GM12864 (cell line): ENCODE measurements at places on chromosomes 3 and 15.

GRCh38 chr3:179450261-179450701 is 989 bp downstream of the GNB4 start:
- no peak for DNase-seq

GRCh38 chr3:186705882-186706780 is 11.0 kb upstream of the KNG1 start:
- DNase-seq: no peak

GRCh38 chr3:78846718-78847117 is 921.1 kb downstream of the ROBO1 start:
- no peak for DNase-seq

- DNase-seq: no peak
Observed at GRCh38 chr3:12175844-12176453, 17.2 kb upstream of the TIMP4 start.

- DNase-seq: no peak
Observed at GRCh38 chr3:31614162-31614921, 81.6 kb downstream of the STT3B start.

- DNase-seq: no peak
Observed at GRCh38 chr3:140344082-140344454, 333.8 kb upstream of the TRIM42 start.

DNA sequence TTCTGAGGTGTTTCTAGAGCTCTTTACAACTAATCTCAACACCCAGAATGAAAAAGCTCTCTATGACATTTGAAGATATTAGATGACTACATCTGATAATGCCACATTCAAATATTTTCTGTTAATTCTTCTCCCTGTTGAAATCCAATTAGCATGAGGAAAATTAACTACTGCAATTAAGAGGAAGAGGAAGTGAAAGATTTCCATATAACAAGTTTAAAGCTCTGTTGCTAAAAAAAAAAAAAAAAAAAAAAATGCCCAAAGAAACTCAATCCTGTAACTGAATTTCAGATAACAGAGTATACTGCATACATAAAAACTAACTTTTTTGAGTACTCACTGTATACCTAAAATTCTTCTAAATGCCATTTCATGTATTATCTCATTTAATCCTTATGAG is 109.8 kb downstream of the TNIK start:
- no peak for DNase-seq
